ENCODE measurements at places on chromosomes 1 and 21.

GRCh38 chr1:3664700-3665375 lies 12.5 kb downstream of the TP73 start:
- DNase-seq: no peak

- no peak for DNase-seq
These were observed 800 bp upstream of the DNMT3L start for GRCh38 chr21:44262338-44263056.

GRCh38 chr1:219906924-219907771 lies 21.2 kb downstream of the SLC30A10 start:
- DNase-seq: no peak

GRCh38 chr1:43719063-43719462 lies 11.7 kb downstream of the ST3GAL3 start:
- DNase-seq: no peak

DNA sequence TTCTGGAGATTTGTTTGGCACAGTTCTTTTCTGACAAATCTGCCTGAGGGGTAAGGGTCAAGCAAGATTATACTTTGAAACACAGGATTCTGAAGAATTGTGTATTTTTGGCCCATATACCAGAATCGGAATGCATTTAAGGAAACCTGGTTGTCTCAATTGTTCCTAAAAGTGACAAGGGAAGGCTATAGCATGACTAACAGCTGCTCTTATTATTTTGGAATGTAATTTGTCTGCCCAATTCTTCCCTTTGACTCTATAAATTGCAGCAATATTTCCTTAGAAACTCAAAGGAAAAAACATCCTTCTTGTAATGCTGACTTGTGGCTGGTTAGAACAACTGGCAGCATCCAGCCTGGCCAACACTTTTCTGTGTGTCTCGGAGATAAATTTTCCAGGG lies 15.8 kb upstream of the VCAM1 start:
- no peak for DNase-seq

DNA sequence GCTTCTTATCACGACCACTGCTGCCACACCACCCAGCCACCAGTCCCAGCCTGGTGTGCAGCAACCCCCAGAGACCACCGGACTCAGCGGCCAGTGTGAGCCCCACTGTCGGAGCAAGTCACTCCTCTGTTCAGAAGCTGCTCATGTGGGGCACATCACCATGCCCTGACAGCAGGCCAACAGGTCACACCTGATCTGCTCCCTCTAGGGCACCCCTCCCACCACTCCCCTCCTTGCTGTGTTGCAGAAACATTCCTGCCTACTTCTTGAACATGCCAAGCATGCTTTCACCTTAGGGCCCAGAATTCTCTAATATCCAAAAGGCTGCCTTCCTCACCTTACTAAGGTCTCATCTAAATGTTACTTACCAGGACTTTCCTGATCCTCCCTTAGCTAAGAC lies 146.5 kb downstream of the SLC45A1 start:
- no peak for DNase-seq

DNA sequence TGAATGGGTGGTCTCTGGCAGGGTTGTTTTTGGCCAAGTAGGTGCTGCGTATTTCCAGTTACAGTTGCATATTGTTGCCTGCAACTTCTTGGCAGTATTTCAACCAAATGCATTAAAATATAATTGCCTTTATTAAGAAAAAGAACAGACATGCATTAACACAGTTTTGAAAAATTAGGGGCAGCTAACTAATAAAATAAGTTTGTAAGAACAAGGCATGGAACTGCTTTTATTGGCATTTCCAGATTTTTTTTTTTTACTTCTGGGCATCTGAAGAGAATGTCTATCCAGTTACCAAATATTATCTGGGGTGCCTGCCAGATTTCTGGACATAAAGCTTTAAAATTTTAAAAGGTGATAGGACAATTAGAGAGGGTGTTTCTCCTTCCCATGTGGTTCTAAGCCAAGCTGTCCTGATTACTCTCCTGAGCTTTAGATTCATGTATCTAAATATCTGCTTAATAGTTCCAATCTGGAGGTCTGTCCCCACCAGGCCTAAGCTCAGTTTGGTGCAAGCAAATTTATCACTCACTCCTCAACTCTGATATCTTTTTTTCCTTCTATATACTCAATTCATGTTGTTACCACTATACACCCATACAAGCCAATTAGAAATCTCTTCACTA lies 553.3 kb upstream of the USP24 start:
- no peak for DNase-seq

DNA sequence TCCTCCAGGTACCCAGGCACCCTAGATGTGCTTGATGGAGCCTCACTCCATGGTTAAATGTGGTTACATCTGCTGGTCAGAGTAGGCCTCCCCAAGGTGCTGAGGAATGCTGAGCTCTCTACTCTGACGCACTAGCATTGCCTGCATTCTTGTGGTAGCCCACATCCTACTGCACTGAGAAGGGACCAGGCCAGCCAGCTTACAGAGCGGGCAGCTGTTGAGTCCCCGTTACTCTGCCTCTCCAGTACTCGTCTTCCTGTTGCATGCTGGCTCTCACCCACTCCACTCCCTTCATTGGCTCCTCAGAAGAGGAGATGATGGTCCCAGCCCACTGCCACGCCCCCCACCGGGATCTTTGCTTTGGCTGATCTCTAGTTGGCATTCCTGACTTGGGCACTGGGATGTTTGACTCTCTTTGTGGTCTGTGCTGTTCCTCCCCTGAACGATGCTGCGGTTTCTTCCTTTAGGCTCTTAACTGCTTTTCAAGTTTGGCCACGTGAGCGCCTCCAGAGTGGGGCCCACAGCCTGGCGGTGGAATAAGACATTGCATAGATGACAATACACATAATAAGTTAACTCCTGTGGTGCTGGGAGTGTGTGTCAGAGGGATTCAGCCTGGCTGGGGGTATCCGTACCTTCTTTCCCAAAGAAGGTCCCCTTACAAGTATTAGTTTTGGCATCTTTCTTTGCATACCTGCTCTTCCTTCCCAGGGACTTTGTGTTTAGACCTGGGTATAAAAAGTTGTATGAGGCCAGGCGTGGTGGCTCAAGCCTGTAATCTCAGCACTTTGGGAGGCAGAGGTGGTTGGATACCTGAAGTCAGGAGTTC lies 18.6 kb downstream of the AZIN2 start:
- DNase-seq: peak; percentile 61

- no peak for DNase-seq
These were observed 15.2 kb downstream of the PLA2G2F start for GRCh38 chr1:20154301-20154831.
